Stimulated activated CD8-positive, alpha-beta memory T cell treated with anti-CD3 and anti-CD28 coated beads, Interleukin-2, amount 100 ng/mL, for 1 hour (primary cell): ENCODE measurements at places on chromosomes 6 and 20.

DNA sequence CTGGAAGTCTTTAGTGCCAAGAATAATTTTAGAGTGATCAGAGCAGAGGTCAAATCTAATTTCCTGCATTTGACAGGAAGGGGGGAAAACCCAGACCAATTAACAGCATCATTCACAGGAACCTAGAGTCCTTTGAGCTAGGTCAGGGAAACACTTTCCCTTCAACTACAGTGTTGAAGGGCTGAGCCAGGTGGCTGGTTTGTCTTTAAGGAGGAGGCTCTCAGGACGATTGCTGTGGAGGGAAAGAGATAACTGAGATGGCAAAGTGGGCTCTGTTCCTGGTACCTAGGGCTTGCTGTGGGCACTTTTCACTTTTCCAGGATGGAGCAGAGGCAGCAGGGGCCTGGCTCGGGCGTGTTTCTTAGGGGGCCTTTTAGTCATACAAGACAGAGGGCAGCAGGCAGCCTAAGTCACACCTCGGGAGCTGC, 111.9 kb downstream of the SCML4 start:
- DNase-seq, result no peak

- no peak for DNase-seq
Measured at GRCh38 chr20:63756648-63756991, 17.0 kb downstream of the SLC2A4RG start.

DNA sequence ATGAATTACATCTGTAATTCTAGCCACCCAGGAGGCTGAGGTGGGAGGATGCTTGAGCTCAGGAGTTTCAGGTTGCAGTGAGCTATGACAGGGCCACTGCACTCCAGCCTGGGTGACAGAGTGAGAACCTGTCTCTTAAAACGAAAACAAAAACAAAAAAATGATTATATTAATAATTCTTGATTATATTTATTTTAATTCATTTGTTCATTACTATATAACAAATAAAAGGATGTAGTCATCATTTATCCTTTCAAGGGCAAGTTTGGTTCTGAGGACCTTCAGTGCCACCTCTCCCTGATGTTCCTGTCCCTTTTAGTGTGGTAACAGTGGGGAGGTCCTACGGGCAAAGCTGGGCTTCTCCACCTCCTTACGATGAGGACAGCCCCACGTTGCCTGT, 167.1 kb upstream of the SCGN start:
- no peak for DNase-seq

DNA sequence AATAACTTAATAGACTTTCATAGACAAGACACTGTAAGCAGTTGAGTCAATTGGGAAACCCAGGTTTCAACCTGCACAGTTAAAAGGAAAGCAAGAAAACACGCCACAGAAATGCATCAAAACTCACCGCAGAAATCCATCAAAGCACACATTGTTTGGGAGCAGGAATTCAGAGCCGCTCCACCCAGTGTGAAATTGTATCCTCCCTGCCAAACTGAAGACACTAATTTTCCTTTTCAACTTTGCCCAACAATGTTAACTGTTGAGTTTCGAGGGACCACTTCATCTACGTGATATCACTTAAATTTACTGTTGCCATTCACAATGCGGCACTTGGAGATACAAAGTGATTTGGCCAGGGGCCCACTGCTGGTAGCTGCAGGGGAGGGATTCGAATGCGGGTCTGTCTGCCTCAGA, 92.7 kb downstream of the DACT2 start:
- no peak for DNase-seq

- no peak for DNase-seq
Measured at GRCh38 chr6:131982740-131983259, 31.6 kb upstream of the CCN2 start.

DNA sequence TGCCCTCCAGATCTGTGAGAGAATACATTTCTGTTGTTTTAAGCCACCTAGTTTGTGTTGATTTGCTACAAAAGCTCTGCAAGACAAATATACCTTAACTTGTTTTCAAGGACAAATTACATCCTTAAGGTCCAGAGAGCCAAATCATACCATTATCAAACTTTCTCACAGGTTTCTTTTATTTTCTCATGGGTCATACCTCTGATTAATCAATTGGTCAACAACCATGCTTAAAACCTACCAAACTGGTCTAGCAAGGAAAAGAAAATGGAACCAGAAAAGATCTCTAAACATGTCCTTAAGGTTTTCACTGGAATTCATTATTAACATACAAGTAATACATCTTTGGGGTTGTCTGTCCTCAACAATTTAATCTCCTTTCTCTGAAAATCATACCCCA, 535.0 kb downstream of the CD83 start:
- no peak for DNase-seq

DNA sequence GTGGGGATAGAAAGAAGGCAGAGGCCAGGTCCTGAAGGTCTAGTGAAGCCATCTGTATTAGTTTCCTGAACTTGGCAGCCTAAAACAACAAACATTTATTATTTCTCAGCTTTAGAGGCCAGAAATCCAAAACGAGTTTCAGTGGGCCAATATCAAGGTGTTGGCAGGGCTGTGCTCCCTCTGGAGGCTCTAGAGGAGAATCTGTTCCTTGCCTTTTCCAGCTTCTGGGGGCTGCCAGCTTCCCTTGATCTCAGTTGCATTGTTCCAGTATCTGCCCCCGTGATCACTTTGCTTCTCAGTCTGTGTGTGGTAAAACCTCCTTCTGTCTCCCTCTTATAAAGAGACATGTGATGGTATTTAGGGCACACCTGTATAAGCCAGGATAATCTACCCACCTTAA, 82.4 kb downstream of the MAFB start:
- no peak for DNase-seq

DNA sequence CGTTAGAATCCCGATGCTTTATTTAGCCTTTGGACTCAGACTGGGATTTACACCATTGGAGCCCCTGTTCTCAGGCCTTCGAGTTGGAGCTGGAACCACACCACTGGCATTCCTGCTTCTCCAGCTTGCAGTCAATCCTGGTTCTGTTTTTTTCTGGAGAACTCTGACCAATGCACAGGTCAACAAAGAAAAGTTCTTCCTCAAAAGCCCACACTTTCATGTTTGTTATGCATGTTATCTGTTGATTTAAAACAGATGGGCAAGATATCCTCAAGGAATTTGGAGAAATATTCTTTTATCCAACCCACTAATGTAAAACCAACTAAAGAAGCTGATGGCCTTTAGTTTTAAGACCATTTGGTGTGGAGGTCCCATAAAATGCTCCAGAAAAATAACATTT, 205.7 kb downstream of the ANKRD60 start:
- no peak for DNase-seq

DNA sequence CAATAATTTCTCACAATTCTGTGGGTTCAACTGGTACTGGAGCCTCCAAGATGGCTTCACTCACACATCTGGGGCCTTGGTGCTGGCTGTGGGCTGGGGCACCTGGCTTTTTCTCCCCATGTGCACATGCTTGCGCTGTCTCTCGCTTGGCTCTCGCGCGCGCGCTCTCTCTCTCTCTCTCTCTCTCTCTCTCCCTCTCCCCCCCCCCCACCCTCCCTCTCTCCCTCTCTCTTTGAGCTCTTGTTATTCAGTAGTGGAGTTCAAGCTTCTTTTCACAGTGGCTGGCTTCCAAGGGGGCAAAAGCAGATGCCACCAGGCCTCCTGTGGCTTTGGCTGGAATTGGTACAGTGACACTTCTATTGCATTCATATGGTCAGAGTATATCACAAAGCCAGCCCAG, 10.8 kb upstream of the TBCC start:
- DNase-seq, result no peak

DNA sequence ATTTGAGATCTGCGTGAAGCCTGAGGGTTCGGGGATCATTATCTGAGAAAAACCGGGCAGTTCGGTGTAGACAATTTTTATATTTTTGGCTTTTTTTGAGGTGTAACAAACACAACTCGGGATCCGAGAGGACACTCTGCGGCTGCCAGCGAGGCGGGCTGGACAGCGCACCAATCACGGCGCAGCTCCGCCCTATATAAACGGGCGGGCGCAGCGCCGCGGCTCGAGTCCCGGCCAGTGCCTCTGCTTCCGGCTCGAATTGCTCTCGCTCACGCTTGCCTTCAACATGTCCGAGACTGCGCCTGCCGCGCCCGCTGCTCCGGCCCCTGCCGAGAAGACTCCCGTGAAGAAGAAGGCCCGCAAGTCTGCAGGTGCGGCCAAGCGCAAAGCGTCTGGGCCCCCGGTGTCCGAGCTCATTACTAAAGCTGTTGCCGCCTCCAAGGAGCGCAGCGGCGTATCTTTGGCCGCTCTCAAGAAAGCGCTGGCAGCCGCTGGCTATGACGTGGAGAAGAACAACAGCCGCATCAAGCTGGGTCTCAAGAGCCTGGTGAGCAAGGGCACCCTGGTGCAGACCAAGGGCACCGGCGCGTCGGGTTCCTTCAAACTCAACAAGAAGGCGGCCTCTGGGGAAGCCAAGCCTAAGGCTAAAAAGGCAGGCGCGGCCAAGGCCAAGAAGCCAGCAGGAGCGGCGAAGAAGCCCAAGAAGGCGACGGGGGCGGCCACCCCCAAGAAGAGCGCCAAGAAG, 69.0 kb downstream of the HFE start:
- DNase-seq, result peak; percentile 69

DNA sequence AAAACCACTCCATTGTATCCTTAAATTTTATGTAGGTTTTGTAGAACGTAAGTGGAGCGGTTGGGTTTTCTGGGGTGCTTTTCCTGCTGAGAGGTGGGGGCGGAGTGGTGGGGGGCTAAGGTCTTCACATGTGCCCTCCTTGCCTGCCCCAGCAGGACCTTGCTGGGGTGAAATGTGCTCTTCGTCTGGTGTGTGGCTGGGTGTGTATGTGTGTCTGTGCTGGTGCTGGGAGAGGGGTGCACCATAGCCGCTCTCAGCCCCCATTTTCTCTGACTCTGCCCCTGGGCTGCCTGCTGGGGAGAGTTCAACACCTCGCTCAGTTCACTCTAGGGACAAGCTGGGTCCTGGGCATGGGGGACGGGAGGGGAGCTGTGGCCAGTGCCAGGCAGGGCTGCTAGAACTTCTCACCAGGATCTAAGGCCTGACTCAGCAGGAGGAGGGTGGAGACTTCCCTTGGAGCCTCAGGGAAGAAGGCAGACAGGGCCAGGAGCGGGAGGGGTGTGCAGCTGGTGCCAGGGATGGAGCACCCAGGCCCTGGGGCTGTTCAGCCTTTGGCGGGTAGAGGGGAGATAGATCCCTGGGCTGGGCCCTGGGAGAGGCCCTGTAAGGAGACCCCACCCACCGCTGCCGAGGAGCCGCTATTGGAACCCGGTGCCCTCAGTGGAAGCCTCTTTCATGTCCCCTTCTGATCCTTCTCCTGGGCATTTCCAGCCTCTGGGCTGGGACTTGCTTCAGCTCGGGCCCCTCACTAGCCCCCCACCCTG, 4.8 kb downstream of the SOX18 start:
- no peak for DNase-seq

DNA sequence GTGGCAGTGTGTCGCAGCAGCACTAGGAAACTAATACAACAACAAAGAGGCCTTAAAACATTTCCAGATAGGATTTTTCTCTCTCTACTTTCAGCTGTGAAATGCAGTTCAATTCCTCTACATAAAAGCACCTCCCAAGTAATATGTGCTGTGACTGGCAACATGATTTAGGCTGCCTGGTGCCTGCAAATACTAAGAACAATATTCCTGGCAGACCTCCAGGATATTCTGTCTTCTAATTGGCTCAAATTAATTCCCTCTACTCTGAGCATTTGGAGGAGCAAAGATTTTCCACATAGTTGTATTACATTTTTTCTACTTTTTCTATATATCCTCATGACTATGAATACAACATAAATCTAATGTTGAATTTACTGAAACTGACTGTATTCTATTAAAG, 33.2 kb downstream of the SCGN start:
- no peak for DNase-seq

DNA sequence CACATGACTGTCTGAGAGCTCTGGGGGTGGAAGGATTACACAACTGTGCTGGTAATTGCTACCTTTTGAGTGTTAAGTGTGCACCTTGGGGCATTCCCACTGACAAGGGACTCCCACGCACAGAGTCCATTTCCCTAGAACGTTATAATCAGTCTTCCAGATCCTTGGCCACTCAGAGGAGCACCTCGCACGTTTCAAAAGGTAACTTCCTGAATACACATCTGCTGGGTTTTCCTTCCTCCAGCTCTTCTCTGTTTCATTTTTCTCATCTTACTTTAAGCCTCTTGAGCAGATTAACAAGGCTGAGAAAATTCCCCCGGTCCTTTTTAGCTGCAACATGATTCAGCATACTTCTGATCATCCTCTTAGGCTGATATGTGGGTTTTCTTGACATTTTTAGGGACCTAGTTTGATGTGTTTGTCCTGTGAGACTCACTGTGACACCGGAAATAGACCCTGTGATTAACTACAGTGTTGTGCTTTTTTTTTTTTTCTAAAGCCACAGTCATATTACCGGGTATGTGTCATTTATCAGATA, 98.4 kb upstream of the DUSP22 start:
- no peak for DNase-seq

- DNase-seq, result no peak
Measured at GRCh38 chr6:15391500-15391899, 145.6 kb downstream of the JARID2 start.

GRCh38 chr6:12270551-12271230, 19.5 kb upstream of the EDN1 start:
- DNase-seq, result no peak

GRCh38 chr20:41178495-41178894, 41.2 kb downstream of the PLCG1 start:
- DNase-seq, result no peak

DNA sequence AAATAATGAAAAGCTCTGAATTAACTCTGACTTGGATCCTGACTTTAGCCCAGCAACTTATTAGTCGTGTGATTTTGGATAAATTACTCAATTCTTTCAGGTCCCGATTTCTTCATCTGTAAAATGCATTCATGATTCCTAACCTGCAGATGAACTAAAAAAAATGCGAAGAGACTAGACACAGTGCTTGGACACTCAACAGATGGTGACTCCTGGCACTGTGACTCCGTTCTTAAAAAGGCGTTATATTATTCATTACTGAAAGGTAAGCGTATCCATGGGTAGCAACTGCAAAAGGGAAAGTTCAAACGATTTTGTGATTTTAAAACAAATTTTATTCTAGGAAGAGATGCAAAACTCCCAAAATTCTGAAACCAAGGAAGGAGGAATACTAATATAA, 226.3 kb downstream of the KIF16B start:
- no peak for DNase-seq

- no peak for DNase-seq
Measured at GRCh38 chr6:157648561-157648960, 174.5 kb upstream of the SNX9 start.
